ENCODE measurements at places on chromosomes 3 and 15.

DNA sequence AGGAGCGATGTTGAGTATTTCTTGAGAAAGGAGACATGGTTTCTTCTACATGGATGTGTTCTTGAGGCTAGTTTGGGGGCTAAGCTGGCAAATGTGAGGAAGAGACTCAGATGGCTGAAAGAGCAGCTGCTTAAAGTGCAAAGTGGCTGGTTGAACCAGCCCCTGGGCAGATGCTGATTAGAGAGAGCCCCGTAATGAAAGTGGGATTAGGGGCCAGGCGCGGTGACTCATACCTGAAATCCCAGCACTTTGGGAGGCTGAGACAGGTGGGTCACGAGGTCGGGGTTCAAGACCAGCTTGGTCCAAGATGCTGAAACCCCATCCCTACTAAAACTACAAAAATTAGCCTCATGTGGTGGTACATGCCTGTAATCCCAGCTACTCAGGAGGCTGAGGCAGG, 75.0 kb upstream of the GCNT3 start:
- DNase-seq, result no peak

GRCh38 chr3:359672-360071, 163.1 kb downstream of the CHL1 start:
- DNase-seq, result no peak

- DNase-seq, result no peak
These were observed 562 bp downstream of the TCTA start for GRCh38 chr3:49412632-49413337.

DNA sequence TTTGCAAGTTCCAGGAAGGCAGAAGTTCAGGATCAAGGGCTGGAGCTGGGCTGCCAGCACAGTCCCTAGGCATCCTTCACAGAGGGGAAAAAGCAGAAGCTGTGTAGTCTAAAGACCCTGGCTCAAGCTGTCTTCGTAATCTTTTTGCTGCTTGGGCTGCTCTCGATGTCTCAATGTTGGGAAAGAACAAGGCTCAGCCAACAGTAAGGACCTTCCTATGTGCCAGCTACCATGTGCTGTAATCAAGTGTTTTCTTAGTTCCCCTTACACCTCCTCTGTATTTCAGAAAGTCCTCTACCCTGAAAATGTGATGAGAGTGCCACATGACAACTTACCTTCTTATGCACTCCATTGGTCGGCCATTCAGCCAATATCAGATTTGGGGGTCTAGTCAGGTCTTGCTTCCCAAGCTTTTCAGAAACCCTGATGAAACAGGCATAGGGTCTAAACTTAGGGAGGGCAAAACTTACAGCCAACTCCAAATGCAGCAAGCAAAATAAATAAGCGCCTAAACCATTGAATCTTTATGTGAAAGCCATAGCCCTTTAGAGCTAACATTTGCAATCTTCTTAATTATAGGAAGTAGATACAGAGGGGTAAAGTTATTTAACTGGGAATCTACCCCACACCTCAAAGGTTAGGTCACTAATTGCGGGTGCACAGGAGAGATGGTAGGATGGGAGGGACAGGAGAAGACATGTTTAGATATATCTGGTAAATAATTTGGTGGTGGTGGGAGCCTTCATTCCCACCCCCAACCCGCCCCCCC, 1.2 kb upstream of the EDEM1 start:
- DNase-seq, result no peak

DNA sequence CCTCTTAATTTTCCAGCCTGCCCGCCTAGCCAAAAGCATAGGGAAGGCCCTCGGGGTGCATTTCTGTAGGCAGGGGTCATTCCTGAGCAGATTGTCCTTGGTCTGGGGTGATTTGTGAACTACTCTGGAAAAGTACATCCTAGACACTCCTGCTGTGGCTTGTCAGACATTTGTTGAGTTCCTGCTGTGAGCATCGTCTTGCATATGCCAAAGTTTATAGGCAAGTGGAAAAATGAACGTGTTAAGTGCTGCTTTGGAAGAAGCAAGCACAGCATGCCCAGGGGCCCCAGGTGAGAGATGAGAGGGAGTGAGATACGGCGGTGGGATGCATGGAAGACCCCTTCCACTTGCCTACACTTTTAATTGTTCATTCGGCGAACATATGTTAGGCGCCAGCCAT, 237.7 kb upstream of the ST8SIA2 start:
- peak; percentile 16 for DNase-seq

DNA sequence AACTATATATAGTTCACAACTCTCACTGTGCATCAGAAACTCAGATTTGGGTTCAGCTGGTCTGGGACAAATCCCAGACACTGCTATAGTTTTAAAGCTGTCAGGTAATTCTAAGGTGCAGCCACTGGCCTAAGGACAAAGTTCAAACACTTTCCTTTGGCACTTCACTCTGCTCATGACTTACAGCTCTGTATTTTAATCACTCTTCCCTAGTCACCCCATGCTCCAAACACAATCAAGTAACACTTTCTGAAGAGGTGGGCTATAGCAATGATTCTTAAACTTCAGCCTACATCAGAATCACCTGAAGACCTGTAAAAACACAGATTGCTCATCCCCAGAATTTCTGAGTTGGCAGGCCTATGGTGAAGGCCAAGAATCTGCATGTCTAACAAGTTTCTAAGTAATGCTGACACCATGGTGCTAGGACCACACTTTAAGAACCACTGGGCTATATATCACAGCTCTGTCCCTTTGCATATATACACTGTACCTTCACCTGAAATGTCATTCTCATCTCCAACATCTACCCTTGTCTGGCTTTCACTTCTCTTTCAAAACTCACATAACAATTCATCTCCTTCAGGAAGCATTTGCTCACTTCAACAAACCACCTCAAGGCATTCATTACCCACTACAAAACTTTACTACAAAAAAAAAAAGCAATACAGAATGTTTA, 21.4 kb downstream of the STAG1 start:
- DNase-seq, result no peak

DNA sequence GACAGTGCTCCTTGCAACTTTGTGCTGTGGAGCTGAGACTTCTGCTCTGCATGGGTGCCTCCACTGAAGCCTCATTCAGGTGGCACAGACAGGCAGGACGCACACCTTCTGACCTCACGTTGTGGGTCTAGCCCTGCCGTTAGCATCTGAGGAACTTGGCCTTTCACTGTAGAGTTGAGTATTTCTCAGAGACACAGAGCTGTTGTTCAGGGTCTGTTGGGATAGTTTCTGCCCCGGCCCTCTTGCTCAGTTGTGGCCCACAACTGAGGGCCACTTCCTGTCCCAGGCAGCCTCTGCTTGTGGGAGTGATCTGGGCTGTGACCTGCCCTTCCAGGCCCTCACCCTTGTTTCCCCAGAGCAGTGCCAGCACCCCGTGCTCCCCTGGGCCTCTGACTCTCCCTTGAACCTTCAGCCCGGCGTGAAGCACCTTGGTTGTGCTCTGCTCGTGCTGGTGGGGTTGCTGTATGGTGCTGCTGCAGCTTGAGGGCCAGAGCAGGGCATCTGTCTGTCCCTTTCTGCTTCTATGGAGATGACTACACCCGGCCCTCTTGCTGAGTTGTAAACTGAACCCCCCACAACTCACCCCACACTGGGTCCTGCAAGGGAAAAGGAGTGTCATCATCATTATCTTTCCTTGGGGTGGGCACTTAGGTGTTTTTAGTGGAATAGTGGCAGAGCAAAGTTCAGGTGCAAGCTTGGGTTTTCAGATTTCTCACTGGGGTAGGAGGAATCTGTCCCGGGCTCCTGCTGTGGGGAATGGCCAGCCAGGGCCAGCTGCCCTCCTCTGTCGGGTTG, 11.7 kb downstream of the BAHD1 start:
- no peak for DNase-seq

- DNase-seq, result no peak
These were observed 33.0 kb downstream of the SHC4 start for GRCh38 chr15:48930735-48931134.

DNA sequence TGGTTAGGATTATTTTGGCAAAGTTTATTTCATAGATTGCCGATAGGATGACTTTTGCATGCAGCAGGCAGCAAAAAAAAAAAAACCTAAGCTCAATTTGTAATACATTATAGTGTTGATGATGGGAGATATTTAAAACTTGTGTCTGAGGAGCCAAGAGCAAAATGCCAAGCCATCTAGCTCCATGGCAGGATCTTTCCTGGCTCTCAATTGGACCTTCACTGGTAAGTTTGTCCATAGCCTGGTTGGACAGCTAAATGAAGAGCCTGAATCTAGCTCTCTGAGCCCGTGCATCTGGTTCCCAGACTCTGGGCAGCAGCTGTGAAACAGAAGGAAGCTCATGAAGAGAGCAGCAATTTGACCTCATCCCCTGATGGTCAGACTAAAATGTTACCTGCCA, 17.5 kb downstream of the STAC start:
- DNase-seq, result no peak
